ENCODE measurements at places on chromosomes 11 and 22.

DNA sequence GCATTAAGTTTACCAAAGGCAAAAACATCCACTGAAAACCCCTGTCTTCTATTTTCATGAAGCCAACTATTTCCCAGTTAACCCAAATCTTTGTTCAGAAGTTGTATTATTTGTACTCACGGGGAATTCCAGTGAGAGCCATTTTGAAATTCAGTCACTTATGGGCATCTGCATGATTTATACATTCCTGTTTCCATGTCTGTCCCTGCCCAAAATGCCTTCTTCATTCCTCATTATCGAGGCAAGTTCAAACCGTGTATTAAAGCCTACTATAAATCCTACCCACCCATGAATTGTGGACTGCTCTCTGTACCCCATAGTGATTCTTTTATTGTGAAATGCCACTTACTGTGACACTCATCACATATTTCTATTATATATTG lies 772.7 kb downstream of the DLG2 start:
- no peak for DNase-seq

DNA sequence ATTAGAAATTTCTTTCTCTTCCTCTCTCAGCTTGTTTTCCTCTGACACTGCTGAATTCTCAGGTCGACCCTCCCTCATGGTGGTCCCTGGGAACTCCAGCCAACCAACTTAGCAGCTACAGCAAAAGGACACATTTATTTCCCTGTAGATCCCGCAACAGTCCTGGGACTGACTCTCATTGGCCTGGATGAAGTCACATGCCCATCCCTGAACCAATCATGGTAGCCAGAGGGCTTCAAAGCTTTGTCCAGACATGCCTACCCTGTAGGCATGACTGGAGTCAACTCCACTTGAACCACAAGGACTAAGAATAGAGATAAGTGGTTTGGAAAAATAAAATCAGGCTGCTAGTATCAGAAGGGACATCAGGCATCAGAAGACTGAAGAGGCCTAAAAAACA lies 84.6 kb upstream of the LRRC55 start:
- no peak for DNase-seq

- no peak for DNase-seq
These were observed 1.1 kb upstream of the EMID1 start for GRCh38 chr22:29204455-29205183.

DNA sequence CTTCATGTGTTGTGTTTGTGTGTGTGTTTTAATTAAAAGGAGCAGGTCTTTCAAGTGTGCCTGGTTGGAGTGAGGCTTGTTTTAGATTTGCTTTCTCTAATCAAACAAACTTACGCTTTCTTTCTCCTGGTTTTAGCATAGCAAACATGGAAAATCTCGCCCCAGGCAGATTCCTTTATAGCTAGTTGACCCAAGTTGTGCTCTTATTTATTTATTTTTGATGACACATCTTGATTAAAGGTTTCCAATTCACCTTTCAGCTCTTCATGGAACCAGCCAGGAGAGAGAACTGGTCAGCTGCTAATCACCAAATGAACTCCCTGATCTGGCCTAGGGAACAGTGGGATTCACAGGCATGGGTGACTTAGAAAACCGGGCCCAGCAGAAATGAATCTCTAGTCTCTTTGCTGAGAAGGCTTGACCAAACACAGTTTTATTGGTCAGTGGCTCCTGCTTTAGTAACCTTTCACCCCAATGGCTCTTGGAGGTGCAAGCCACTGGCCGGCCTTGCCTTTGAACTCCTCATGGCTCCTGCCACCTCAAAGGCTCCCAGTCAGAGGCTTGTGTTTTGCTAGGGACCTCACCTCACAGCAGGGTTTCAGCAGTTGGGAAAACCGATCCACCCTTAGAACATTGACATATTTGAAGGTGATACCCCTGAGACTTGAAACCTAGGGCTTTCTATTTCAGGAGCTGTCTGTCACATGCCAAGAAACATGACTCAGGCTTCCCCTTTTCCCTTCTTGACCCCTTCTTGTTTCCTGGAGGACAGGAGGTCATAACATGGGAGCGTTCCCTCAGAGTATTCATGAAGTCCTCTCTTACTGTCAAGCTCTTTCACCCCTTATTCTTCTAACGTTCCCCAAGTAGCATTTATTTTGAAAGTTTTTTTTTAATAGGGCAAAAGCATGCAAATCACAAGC lies 48.8 kb downstream of the EXT2 start:
- DNase-seq: no peak

GRCh38 chr11:123168241-123168640 lies 26.8 kb downstream of the CLMP start:
- DNase-seq: no peak

All from GM10248 (cell line).